ENCODE measurements at places on chromosomes 7 and 10.
A peak's percentile ranks its signal among the peaks of the same experiment; 100 is the strongest.

DNA sequence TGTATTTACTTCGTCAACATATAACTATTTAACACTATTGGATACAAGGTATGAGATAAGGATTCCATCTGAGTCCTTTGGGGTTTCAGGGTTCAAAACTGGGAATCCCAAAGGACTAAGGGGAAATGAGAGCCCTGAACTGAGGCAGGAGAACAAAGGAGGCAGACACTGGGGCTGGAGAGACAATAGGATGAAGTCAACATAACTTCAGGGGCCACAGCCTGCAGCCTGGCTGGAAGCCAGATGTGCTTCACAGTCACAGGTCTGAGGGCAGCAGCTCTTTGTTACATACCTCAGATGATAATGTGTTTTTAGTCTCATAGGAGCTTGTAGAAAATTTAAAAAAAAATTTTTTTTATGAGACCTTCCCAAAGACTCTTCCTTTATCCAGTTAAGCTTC, 73.3 kb downstream of the NRF1 start:
- peak; percentile 39 for DNase-seq

DNA sequence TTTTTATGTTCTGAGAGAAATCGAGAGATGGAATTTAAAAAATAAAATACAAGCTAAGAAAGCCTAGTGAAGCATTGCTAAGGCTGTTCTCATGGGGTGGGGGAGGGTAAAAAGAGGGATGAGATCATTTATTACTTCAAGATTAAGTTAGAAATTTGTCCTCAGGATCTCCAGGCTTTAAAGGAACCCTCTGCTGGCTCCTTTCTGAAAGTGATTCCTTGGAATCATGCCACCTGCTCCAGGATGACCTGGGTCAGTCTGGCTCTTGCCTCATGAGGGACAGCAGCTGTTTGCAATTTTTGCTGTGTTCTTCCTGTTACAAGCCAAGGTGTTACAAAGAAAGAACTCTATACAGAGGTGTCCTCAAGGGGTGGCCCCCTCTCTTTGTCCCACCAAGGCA, 69.8 kb downstream of the CDK1 start:
- DNase-seq = no peak

GRCh38 chr10:102284531-102284930, 39.2 kb downstream of the GBF1 start:
- no peak for DNase-seq

DNA sequence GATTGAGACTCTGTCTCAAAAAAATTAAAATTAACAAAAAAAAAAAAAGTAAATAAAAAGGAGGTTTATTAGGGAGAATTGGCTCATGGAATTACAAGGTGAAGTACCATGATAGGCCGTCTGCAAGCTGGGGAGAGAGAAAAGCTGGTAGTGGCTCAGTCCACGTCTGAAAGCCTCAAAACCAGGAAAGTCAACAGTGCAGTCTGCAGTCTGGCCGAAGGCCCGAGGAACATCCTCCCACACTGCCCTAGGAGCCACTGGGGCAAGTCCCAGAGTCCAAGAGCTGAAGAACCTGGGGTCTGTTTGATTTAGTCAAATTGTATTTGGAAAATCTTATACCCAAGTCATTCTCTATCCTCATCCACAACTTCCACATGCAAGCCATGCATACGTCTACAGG, 59.0 kb upstream of the RAB18 start:
- no peak for DNase-seq

DNA sequence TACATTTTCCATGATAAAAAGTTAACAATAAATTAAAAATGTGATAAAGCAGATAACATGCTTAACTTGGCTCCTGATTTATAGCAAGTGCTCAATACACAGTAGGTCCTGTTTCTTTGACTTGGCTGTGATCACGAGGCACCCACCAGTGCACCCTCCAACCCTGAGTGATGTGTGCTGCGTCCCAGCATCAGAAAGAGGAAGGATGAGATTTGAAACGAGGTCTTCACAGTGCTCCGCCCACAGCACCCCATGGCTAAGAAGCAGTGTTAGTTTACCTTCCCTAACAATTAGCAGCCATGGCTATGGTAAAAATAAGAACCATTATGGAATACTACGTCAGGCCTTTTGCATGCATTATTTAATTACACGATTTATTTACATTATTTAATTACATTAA, 292.0 kb upstream of the ZMIZ1 start:
- no peak for DNase-seq

- no peak for DNase-seq
Measured at GRCh38 chr10:104589871-104590270, 51.2 kb upstream of the SORCS3 start.

- no peak for DNase-seq
Measured at GRCh38 chr7:77419102-77419501, 3.0 kb upstream of the GSAP start.

DNA sequence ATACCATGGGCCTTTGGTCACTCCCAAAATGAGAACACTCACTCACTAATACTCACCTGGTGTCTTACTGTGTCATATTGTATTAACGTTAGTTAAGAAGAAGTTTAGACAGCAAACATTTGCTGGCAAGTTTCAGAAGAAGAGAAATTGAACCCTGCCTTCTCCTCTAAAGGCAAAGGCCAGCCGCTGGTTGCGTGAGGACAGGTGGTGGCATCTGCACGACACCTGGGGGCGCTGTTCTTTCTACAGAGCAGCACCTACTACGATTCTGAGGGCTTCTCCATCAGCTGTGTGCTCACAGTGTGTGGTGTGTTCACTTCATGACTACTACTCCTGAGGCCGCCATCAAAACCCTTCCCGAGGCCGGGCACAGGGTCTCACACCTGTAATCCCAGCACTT, 17.9 kb upstream of the CLEC2L start:
- peak; percentile 83 for DNase-seq

GRCh38 chr10:21740989-21741388, 207.0 kb downstream of the MLLT10 start:
- no peak for DNase-seq

GRCh38 chr7:158004123-158004490, 583.5 kb downstream of the PTPRN2 start:
- peak; percentile 81 for DNase-seq

DNA sequence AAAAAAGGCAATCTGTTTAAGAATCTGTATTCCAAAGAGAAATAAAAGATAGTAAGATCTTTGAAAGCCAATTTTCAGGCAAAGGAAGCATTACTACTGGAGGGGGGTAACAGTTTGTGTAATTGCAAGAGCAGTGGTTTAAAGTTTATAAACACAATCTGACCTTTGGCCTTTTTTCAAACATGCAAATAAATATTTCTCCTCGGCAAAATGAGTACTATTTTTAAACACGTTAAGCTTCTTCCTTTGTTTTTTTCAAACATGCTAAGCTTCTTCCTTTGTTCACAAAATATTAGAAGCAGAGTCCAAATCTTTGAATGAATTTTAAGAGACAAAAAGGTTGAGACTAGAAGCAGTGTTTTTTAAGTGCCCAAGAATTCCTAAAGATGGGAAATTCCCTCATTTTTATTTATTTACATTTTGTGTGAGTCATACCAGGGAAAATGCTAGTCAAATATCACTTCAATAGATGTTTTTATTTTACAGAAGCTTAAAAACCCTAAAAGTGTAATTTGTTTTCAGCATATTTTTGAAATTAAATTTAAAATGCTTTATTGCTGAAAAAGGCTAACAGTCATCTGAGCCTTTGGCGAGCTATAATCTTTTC, 229.3 kb downstream of the GPR37 start:
- DNase-seq = no peak

DNA sequence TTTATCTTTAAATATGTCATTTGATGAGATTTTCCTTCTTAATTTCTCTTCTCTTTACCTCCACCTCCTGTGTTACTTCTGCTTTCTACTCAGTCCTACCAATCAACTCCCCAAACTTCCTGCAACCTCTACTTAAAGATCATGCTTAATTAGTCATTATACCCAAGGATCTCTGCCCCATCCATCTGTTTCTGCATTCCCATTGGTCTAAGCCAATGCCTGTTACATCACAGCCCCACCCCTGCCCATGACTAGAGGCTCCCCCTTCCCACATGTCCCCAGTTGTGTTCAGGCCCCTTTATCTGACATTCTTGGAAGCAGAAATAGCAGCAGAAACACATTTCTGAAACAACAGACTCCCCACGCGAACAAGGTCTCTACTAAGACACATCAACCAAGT, 319.1 kb upstream of the NFE2L3 start:
- DNase-seq = no peak

GRCh38 chr10:11246752-11247467, 229.2 kb downstream of the CELF2 start:
- DNase-seq = no peak

DNA sequence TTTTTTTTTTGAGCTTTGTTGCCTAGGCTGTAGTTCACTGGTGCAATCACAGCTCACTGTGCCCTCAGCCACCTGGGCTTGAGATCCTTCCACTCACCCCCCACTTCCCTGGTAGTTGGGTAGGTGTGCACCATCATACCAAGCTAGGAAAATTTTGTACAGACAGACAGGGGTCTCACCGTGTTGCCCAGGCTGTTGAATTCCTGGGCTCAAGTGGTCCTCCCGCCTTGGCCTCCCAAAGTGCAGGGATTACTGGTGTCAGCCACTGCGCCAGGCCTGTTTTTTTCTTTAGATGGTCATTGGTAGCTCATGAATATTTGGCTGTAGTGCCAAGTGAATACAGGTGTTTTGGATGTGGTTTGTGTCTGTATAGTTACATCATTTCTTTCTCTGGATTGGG, 7.5 kb downstream of the COMTD1 start:
- no peak for DNase-seq

GRCh38 chr7:30703756-30704155, 21.5 kb upstream of the CRHR2 start:
- no peak for DNase-seq

DNA sequence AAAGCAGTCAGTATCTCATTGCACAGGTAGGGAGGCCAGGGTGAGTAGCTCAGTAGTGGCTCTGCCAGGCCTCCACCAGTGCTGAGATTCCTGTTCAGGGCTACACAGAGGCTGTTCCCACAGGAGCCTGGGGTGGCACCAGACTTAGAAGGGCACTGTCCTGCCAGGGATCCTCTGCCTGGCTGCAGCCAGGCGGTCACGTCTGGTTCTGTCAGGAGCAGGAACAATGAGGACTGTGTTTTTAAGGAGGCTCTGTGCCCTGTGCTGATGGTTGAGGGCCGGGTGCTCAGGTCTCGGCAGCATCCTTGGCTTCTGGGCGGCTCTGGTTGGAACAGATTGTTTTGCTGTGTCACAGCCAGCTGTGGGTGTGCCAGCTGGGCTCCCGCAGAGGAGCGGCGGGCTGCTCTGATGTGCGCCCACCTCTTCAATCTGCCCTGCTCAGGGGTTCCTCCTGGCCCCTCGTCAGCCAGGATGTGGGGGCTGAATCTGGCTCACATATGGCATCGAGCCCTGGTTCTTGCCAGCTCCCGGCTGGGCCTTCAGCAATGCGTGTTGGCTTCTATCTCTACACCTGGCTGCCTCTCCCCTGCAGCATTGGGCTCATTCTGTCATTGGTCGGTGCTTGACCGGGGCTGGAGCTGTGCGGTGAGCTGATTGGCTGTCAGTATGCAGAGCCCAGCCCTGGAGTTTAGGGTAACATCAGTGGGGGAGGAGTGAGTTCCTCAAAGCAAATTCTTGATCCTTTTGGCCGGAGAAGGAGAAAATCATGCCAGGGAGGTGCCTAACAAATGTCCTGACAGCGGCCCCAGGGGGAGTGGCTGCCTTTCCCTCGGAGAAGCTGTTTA, 41.2 kb downstream of the TACR2 start:
- peak; percentile 98 for DNase-seq

GRCh38 chr10:22429146-22429545, 83.8 kb downstream of the SPAG6 start:
- DNase-seq = no peak

All from H7 (cell line).